ENCODE measurements at places on chromosomes 12 and 14.

DNA sequence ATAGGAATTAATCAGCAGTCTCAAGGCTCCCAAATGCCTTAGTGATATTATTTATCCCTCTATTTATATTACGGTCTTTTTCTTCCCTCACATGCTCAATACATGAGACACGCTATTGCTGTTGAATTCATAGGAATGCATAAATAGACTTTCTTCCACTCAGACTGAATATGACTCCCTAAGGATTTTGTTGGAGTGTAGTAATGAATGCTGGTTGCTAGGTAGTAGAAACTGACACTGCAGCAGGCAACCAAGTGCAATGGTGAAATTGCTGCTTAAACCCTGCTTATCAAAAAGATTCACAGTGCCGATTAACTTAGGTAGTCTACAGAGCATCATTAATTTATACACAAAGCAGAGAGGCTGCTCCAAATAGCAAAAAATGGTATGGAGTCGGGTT, 168.2 kb downstream of the KCNC2 start:
- no peak for DNase-seq

DNA sequence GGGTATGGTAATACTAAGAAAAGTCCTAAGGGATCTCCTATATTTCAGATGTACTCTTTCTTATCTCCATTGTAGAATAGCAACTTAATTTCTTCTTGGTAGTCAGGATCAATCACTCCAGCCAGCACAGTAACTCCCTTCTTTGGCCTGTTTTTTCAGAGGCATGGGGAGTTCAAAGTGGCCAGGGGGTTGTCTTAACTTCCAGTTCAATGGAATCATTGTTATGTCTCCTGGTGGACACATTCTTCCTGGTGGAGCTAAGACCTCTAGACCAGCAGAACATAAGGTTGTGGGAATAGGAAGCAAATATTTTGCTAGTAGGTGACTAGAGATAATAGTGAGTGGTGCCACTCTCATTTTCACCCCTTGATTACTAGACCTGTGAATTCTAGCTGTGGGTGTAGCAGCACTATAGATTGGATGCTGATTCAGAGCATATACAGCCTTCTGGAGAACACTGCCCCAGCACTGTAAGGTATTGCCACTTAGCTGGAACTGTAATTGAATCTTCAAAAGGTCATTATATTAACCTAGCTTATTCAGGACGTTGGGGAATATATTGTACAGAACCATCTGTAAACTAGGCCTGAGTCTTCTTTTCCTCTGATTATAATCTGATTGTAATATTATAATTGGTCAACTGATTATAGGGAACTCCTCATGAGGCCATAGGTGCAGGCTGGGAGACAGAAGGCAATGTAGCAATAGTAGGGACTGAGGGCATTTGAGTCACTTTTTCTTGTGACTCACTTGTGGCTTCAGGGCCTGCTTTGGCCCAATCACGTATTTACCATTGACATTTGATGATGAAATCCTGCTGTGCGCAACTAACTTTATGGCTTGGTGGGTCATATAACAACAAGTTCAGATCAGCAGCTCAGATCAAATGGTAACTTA, 60.2 kb upstream of the ATP2B1 start:
- DNase-seq = no peak

- no peak for DNase-seq
Measured at GRCh38 chr12:129241852-129242251, 388.6 kb downstream of the GLT1D1 start.

- DNase-seq = no peak
Measured at GRCh38 chr12:29145372-29146170, 3.5 kb upstream of the FAR2 start.

DNA sequence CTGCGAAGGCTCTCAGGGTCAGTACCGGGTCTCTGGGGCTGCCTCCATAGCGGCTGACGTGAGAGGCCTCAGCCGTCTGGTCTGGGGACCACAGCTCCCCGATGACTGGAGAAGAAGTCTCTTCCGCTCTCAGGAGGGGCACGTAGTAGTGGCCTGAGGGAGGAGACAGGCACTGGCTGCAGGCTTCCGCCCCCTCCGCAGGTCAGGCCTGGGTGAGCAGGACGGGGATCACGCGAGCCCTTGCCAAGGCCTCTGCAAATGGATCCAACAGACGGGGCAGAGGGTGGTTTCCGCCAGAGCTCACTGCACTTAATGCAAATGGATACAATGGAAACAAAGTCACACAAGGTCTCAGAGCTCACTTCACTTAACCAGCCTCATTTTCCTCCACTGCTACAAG, 24.7 kb downstream of the ANKLE2 start:
- DNase-seq = no peak

DNA sequence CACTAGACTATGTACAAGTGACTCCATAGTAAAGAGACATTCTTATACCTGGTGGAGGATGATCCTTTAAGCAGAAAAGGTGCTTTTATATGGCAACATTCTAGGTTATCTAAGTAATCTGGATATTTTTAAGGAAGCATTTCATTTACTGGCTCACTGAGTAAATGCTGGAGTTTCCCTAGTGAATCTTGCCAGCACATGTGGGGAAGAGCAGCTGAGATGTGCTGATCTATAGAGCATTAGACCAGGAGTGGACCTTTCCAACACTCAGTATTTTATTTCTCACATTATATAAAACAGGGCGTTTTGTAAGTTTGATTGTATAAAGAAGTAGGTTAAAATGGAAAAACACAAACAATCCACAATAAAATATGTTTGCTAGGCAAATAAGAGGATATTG, 478.5 kb downstream of the ATP23 start:
- no peak for DNase-seq

DNA sequence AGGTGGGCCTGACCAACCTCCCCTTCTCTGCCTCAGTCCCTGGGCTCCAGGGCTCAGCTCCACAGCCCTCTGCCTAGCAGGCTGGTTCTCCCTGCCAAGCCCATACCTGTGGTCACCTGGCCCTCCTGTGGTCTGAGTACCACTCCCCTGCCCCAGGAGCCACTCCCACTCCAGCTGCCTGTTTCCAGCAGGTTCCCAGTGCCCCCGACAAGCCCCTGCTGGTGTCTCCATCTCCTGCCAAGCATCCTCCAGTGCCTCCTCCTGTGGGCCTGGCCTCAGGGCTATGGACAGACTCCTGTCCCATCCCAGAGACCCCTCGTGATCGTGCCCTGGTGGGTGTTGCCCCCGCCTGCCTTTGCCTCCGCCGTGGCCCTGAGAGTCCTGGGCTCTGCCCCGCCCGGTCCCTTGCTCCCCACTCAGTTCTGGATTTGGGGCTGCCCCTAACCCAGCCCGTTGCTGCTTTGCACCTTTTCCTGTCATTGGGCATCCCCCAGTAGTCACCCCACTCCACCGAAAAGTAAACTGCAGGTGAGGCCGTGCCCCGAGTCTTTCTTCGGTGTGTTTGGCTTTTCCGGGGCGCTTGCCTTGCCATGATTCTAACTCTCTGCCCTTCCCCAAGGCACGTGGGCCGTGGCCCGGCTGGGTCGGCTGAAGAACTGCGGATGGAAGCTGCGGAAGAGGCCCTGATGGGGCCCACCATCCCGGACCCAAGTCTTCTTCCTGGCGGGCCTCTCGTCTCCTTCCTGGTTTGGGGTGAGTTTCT, 9.8 kb downstream of the MEG3 start:
- DNase-seq = no peak

DNA sequence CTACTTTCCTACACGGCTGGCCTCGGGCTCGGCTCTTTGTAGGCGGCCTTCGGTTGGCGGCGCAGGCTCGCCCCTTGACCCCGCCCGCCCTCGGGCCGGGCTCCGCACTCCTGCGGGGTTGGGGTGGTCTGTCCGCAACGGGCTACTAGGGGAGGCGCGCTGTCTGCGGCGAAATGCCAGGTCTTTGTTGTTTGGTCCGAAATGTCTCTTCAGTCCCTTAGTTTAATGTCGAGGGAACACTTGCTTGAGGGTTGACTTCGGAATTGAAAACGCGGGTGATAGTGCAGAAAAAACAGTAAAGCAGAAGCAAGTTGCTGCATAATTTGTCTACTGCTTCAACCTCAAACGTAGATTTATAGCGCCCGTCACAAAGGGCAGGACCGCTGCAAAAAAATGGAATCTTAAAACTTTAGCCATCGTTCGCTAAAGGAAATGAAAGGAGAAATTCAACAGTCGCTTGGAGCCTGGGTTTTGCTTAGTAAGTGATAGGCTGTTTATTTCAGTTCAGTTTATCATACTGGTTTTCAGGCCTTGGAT, 390 bp downstream of the JKAMP start:
- DNase-seq = no peak

DNA sequence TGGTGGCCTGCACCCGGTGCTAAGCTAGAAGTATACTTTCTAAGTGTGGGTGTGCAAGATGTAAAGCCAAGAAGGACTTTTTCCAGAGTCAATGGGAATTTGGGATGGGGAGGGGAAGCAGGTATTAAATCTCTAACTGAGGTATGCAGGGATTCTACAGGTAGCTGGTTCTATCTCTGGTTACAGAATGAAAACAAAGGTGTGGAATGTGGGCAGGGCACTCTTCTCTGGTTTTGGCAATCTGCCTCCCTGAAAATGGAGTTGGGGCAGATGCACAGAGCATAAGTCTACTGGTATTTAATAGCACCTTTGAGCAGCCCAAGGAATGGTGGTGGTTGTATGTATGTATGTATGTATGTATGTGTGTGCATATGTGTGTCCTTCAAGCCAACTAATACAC, 66.7 kb upstream of the PPP1R12A start:
- no peak for DNase-seq

DNA sequence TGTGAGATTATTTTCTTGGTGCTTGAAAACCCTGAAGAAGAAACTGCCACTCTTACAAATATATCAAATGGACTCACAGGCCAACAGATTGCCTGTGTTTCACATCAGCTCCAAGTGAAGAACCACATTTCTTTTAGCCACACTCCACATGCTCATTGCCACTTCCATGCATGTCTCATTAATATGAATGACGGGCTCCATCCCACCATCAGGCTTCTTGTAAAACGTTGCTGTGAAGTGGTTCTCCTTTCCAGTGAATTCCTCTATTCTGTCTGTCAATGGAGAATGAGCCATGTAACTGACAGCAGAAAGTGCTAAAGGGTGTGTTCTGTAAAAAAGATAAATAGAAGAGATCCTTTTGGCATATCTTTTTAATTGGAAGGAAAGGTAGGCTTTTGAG, 188.2 kb upstream of the RMST start:
- no peak for DNase-seq

GRCh38 chr12:59737725-59738463, 142.1 kb downstream of the SLC16A7 start:
- no peak for DNase-seq

GRCh38 chr14:24057271-24057670, 5.5 kb downstream of the CARMIL3 start:
- no peak for DNase-seq

GRCh38 chr14:35819591-35820540, 6.3 kb upstream of the BRMS1L start:
- DNase-seq = no peak

GRCh38 chr14:70061108-70061507, 127.6 kb downstream of the SLC8A3 start:
- no peak for DNase-seq

DNA sequence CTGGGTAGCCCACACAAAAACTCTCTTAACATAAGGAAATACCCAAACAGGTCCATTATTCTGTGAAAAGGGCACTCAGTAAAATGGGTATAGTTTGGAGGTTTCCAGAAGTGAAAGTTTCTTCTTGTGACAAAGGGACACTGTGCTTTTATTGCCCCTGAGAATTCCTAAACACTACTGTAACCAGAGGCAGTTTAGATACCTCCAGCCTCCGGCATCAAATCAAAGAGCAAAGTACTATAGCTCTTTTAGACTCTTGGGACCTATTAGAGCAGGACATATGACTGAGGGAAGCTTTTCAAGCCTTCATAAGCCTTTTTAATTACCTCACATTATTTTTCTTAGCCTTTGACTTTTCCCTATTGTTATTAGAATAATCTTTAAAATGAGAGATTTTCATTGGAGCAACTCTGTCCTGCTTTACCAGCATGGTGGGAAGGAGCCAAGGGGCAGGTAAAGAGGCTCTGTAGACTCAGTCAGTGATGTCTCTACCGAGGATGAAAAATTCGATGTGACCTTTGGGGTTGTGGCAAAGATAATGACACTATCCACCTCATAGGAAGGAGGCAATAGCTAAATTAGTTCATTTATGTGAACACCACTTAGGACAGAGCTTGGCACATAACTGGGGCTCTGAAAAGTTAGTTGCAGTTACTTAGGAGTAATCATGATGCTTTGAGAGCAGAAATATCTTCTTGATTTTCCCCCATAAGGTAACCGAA, 85.1 kb downstream of the IFNG start:
- DNase-seq = no peak

- DNase-seq = no peak
Measured at GRCh38 chr12:100993916-100994450, 199.4 kb downstream of the ANO4 start.

- no peak for DNase-seq
Measured at GRCh38 chr12:49041881-49042484, 18.6 kb downstream of the KMT2D start.

GRCh38 chr12:59453475-59453874, 142.4 kb upstream of the SLC16A7 start:
- no peak for DNase-seq

DNA sequence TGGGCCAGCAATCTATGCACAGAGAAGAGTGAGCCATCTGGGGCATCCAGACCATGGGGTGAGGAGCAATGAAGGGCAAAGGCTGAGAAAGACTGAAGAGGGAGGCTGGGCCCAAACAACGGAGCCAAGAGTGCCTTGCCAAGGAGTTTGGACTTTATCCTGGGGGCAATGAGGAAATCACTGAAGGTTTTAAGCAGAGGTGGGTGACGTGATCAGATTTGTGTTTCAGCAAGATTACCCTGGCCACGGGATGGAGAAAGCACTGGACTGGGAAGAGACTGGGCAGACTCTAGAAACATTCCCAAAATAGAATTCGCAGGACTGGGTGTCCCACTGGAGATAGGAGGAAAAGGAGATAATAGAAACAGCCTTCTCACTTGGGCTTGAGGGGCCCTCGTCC, 65.3 kb downstream of the DPF3 start:
- no peak for DNase-seq

DNA sequence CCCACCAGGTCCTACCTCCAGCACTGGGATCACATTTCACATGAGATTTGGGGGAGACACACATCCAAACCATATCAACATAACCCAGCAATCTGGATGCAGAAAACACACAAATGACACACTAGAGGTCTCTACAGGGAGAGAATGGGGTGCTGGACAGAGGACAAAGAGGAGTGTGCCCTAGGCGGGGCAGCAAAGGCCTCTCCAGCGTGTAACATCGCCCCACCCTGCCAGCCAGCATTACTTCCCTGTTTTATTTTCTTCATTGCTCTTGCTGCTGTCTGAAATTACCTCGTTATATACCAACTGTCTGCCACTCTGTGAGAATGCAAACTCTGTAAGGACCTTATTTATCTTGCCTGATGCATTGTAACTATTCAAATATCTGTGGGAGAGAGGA, 61.1 kb downstream of the RIMBP2 start:
- no peak for DNase-seq

DNA sequence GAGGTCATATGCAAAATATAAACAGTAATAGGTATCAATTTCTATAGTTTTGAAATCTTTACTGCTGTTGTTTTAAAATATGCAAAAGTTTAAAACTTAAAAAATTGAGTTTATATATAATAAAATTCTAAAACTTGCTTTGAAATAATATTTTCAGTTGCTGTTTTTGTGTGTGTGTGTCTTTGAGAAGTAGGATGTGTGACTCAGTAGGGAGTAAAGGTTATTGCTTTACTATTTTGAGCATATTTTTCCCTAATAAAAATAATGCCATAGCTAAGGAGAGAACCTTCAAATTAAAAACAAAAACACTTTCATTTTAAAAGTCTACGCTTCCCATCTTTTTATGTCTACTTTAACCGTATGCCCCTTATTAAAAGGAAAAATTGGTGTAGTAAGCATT, 238.1 kb downstream of the FBXL14 start:
- no peak for DNase-seq

- no peak for DNase-seq
Measured at GRCh38 chr12:16112130-16112529, 165.4 kb downstream of the SLC15A5 start.
